A549 treated with GW870086 at 1 μM for 4 hours (cell line): ENCODE measurements at places on chromosomes 13 and 19. TPM values are rescaled to one million over a fixed set of nuclear protein-coding genes. Genes with fewer than 3 reads are reported as not detected.

Gene ISOC2
- total RNA-seq = 51.3 to 61.4 TPM (median 58.4 TPM) in 5 replicates

Gene CNMD
- not detected in 5 replicates for total RNA-seq

Gene CLIP3
- total RNA-seq = 0.67 to 0.94 TPM (median 0.72 TPM) in 5 replicates

Gene PALM3
- total RNA-seq = 1.7 to 3.1 TPM (median 1.8 TPM) in 5 replicates

Gene STAP2
- total RNA-seq = not detected in 5 replicates

Gene SPPL2B
- 12.8 to 21.8 TPM (median 21.6 TPM) in 5 replicates for total RNA-seq
